ENCODE measurements at places on chromosomes 4 and X.

DNA sequence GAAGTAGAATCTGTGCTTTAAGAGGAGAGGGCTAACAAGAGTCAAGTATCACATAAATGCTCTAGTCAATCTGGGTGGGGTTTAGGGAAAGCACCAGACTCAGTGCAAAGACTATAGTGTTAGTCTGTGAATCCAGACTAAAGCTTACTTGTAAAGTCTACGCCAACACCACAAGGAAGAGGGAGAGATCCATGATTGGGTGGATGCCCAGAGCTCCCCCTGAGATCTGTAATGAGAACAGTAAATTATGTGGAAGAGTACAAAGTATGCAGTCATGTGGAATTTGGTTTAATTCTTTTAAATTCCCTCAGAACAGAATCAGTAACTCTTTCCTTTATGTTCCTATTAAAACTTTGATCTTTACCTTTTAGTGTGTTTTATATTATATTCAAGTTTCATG, 354.7 kb upstream of the SPANXN4 start:
- no peak for DNase-seq

GRCh38 chr4:64360664-64361398, 48.4 kb downstream of the TECRL start:
- DNase-seq, result no peak

GRCh38 chrX:101708163-101708562, 48.5 kb upstream of the ARMCX2 start:
- DNase-seq, result no peak

GRCh38 chr4:2867758-2868491, 24.3 kb downstream of the ADD1 start:
- DNase-seq, result no peak

DNA sequence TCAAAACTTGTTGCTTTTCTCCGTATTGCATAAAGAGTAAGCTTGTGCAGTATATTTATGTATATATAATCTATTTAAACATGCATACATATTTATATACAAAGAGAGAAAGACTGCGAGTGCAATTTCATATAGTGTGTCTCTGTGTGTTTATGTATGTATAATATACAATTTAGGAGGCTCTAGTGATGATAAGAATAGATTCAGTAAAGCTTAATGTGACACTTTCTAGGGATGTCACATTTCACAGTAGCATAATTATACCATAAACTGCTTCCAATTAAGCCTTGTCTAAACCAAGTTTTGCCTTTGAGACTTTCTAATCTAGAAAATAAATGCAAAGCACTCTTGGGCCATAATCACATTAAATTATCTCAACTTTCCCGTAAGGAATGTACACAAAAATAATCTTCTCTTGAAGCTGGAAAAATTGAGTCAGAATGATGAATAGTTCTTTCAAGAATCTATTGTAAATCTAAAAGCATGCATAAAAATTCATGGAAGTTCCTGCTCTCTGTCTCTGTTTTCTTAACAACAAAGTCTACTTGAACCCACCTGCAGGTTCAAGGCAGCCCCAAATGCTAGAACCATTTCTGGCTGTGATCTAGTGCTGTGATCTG, 114.1 kb upstream of the NPY2R start:
- no peak for DNase-seq

DNA sequence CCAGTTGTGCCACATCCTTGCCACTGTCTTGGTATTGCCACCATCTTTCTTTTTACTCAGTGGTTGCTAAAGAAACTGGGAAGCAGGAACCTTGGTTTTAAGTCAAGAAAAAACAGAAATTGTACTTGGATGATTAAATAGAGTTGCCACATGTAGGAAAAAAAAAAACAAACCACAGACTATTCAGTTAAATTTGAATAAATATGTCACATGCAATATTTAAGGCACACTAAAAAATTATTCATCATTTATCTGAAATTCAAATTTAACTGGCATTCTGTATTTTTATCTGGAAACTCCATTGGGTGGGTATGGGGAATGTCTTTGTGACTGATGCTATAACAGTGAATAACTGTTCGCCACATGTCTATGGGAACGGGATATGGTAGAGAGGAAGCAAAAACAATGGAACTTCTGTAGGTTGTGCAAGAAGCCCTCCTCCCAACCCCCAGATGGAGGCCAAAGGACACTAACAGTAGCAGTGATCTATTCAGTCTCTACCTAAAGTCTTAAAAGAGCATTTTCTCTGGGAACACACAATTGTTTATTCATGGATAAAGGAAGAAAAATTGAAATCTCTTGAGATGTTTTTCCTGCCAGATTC, 57.0 kb upstream of the PLAC8 start:
- DNase-seq, result no peak

DNA sequence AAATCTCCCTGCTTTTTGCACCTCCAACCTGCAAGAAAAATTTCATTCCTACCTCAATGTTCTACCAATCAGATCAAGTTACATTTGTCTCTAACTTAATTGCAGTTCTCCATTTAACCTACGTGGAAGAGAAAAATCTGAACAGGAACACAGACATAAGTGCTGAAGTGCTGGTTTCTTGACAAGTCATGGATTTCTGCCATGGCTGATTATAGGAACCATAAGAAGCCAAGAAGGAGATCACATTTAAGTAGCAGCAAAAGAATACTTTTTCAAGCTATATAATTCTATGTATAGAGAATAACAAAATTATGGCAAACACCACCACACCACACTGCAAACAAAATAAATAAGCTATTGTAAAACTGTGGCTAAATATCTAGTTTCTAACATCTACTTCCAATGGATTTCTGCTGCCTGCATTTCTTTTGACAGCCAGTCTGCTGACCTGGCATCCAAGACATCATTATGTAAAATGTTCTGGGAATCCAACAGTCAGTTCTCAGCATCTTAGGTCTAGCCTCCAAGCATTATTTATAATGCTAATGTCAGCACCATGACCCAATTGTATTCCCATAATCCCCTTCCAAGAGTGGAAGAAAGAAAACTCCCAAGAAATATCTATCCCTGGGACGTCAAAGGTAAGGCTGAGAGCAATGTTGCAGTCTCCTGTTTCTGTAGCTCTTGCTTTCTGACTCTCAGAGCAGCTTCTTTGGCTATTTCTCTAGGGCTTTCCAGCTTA, 50.8 kb upstream of the GAB1 start:
- DNase-seq, result no peak

- DNase-seq, result no peak
Measured at GRCh38 chrX:148135738-148136137, 154.6 kb downstream of the FMR1NB start.

DNA sequence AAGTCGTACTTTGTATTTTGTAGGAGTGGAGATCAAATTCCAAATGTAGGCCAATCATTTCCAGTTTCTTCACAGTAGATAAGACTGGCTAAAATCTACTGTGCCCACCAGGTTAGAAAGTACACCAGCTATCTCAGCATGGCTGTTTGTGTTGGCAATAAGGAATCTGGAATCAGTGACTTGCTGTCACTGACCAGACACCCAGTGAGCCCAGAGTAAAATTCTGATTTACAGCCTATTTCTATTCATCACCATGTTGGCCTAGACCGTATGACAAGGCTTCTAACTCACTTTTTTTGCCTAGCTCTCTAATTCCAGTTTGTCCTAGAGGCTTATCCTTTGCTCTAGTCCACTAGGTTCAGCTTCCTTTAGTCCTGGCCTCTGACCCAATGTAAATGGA, 25.4 kb downstream of the SMIM43 start:
- no peak for DNase-seq

- no peak for DNase-seq
Measured at GRCh38 chr4:113169368-113169767, 119.9 kb downstream of the ANK2 start.

DNA sequence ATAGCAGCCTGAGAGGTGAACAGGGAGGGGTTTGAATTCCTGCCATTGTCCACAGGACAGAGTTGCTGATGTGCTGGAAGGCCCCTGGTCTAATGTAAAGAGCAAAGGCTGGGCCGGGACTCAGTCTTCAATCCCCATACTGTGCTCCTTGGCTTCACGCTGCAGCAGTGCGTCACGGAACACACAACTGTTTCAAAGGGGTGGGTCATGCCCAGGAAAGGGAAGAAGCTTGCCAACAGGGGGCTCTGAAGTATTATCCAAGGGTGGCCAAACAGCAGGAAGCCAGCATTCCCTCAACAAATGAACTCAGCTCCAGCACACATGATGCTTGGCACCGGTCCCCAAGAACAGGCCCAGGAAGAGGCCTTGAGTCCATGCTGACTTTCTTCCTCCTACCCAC, 122.5 kb downstream of the NFKB1 start:
- DNase-seq, result no peak
